Stimulated activated CD4-positive, alpha-beta T cell treated with anti-CD3 and anti-CD28 coated beads, Interleukin-15, amount 100 ng/mL, for 24 hours (primary cell): ENCODE measurements at places on chromosomes 12 and 14.

DNA sequence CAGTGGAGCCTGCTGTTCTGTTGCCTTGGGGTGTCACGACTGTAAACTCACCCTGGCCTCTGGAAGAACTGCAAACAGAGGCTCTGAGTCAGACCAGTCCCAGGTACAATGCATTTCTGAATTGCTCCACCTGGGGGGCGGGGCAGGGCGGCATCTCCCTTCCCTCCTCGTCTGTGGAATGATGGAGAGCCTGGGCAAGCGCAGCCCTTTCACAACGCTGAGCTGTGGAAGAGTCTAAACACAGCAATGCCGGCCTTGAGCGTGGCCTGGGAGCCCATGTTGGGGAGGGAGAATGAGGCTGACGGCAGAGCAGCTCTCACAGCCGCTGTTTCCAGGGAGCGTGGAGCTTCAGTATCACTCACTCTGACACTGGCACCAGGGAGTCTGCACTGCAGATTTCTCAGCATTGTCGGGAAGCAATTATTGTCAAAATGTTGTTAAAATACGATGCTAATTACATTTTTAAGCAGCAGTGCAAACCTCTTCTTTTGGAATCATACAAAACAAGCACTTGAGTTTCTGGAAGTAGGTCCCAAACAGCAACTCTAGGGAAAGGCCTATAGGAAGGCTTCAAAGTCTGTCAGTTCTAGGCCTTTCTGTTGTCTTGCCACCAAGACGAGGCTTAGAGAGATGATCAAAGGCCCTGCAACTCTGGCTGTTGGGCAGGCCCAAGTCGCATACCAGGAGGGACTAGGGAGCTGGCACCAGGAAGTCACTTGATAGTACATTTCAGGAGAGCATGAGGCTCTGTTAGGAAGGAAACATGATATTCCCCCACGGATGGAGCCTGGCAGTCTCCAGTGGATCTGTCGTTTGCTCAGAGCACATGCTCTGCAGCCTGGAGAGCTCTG, 244.0 kb upstream of the FKBP4 start:
- DNase-seq: no peak

- DNase-seq: no peak
These were observed 120.7 kb upstream of the SLC38A2 start for GRCh38 chr12:46493150-46493833.

- no peak for DNase-seq
These were observed 1.1 kb upstream of the RTRAF start for GRCh38 chr14:51988221-51988620.

GRCh38 chr12:92297932-92298696, 152.5 kb upstream of the BTG1 start:
- no peak for DNase-seq

DNA sequence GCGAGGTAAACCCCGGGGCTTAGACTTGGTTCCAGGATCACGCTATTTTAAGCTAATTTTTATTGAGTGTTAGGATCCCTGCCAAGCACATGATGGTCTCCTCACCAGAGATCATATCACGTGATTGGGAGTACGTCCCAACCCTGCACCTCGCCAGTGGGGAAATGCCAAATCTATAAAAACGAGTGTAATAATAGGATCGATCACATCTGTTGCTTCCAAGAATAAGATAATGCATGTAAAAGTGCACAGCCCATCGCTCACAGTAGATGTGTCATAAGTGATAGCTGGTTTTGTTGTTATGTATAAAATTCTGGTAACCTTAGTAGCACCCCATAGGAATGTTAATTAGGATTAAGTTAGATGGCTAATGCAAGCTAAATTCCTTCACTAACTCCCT, 581.0 kb upstream of the TMEM132C start:
- no peak for DNase-seq

GRCh38 chr12:25957793-25958427, 572 bp upstream of the RASSF8 start:
- DNase-seq: peak; percentile 15

GRCh38 chr12:67068761-67069450, 200.3 kb upstream of the CAND1 start:
- peak; percentile 63 for DNase-seq

DNA sequence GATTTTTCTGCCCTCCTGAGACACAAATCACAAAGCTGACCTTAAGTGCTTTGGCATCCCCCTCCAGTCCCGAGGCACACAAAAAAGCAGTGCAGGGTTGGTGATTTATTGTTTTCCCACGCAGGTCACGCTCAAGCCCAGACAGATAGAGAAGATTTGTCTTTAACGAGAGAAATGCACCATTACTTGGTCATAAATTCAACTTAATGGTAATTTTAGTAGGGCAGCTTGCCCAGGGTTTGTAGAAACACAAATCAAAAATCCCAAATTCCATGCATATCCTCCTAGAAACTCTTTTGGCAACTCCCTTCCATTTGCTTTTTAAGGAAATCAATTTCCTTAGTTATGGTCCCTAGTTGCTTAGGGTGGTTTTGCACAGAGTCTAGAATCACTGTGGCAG, 132.6 kb downstream of the IGF1 start:
- no peak for DNase-seq

DNA sequence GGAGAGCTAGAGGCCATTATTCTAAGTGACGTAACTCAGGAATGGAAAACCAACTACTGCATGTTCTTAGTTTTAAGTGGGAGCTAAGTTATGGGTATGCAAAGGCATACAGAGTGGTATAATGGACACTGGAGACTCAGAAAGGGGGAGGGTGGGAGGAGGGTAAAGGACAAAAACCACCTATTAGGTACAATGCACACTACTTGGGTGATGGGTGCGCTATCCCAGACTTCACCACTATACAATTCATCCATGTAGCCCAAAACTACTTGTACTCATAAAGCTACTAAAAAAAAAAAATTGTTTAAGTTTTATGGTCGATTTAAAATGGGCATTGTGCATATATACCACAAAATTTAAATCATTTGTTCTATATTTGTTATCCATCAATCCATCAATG, 24.3 kb downstream of the SLC41A2 start:
- no peak for DNase-seq

DNA sequence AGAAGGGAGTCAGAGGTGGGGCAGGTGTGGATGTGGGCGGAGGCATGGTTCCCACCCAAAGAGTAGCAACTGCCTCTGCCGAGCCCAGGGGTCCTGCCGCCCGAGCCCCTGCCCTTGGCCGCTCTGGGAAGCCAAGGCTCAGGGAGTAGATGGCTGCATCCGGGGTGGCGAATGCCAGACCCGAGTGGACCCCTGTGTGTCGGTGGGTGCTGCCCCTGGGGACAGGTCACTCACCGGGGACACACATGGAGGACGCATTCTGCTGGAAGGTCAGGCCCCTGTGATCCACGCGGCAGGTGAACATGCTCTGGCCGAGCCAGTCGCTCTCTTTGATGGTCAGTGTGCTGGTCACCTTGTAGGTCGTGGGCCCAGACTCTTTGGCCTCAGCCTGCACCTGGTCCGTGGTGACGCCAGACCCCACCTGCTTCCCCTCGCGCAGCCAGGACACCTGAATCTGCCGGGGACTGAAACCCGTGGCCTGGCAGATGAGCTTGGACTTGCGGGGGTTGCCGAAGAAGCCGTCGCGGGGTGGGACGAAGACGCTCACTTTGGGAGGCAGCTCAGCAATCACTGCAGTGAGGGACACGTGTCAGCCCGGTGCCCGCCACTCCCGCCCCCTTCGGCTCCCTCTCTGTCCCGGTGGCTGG, 329.0 kb downstream of the TMEM121 start:
- no peak for DNase-seq

DNA sequence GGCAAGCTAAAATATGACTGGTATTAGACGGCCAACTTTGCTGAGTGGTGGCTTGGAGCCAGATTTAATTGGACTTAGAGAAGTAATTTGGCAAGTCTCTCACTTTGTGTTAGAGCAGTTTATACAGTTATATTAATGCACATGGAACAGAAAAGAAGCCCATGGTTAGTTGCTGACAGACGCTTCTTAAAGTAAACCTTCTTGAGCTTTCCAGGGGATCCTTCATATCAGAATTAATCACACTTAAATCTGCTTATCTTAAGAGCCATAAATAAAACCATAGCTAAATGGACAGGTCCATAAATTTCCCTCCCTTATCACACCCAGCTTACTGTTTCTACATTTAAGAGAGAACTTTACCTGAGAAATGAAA, 9.6 kb downstream of the GSG1 start:
- DNase-seq: no peak

DNA sequence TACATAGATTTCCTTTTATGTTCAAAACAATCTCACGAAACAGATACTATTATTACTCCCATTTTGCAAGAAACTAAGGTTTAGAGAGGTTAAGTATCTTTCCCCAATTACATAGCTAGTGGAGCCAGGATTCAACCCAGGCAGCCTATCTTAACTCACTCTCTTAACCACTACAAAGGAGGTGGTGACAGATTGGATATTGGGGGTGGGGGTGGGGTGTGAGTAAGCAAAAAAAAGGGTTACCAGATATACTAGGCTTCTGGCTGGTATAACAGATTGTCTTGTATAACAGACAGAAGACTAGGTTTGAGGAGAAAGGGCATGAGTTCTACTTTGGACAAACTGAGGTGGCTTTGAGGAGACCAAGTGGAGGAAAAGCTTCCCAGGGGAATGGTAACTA, 2.1 kb downstream of the GMFB start:
- DNase-seq: no peak

DNA sequence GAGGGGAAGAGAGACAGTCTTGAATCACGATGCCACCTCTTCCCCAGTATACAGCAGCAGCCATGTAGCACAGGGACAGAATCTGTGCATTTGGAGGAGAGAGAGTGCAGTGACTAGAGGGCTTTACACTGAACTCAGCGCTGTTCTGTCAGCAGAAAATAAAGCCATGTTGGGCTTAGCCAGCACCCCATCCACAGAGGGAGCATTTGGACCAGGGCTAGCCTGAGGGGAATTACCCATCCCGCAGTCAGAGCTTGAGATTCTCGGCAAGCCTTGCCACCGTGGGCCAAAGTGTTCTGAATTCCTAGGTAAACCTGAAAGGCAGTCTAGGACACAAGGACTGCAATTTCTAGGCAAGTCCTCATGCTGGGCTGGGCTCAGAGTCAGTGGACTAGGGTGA, 120.4 kb upstream of the CNOT2 start:
- no peak for DNase-seq

DNA sequence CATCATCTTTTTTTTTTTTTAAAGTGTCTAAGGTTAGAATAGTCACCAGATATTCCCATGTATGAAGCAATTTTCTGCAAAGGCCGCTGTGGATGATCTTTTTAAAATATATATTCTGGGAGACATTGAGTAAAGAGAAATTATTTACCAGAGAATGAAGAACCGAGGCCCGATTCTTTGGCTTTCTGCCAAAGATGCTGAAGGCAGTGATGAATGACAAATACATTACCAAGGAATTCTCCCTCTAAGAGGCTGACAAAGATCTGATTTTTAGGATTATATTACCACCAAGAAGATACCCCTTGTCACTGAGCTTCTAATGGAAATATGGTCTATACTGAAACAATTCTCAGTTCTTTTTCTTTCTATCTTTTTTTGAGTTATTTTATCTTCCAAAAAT, 336.8 kb downstream of the NAV3 start:
- no peak for DNase-seq

DNA sequence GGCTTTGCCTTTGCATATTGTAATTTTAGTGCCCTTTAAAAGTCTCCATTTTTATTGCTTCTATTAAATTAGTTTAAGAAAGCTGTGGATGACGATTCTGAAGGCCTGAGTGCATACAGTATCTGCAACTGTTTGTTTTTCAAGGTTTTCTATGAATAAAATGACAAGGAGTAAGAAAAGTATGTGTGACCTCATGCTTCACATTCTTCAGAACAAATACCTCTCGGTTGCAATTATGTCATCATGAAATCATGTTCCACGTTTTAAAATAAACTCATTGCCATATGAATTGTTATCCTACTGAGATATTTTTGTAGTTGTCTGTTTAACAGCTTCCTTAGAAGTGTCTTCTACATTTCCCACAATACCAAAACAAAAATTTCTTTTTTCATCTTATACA, 374.6 kb downstream of the MDGA2 start:
- DNase-seq: no peak

- DNase-seq: no peak
These were observed 6.0 kb downstream of the KITLG start for GRCh38 chr12:88574278-88574677.

DNA sequence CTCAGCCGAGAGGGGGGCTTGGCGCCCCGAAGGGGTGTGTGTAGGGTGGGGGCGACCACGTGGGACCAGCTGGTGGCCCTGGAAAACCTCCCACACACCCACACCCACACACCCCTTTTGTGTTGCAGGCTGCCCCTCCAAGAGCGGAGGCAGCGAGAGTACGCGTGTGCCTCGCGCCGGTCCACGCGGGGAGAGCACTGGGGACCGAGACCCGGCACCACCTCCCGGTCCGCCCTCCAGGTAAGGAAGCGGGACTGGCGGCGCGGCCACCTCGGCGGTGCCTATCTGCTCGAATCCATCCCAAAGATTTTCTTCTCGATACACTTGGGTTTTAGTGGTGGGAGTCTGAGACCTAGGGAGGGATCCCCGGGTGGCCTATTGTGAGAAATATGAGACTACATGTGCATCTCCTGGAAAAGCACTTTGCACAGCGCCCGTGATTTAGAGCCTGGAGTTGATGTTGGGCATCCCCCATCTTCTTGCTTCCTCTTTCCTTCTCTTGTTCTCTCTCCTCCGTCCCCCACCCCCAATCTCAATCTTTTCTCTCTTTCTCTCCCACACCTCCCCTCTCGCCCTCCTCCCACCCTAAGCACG, 393 bp downstream of the SYT1 start:
- DNase-seq: no peak

GRCh38 chr14:91349481-91350074, 68.0 kb downstream of the CCDC88C start:
- peak; percentile 81 for DNase-seq

DNA sequence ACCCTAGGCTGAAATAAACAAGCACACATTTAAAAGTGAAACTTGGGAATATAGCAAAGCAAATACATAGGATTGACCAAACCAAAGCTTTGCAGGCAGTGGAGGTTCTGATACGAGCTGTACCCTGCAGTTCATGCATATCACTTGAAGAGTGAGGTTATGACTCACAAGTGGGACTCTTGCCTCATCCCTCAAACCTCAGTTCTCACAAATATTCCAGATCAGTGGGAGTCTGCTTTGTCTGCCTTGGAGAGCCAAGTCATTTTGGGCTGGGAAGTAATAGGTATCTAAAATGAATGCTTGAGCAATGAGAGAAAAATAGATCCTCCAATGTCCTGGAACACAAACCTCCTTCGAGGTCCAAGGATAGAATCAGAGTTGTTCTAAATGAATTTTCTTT, 116.4 kb downstream of the LRIG3 start:
- DNase-seq: no peak

DNA sequence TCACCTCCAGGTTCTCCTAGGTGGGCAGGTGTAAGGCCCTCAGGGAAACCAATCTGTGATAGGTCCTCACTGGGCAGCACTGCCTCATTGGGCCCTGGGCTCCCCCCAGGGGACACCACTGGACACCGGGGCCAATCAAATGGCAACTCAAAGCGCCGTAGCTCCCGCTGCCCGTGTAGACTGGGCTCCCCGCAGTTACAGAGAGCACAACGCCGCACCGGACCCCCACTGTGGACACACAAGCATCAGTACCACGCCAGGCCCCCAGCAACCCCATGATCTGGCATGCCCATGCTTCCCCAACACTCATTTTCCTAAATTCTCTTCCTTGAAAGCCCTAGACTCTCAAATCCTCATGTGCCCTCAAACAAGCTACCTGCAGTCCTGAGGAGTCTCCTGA, 6.1 kb downstream of the KMT2D start:
- DNase-seq: no peak
